ENCODE measurements at places on chromosomes 6 and 20.
A peak's percentile ranks its signal among the peaks of the same experiment; 100 is the strongest.

DNA sequence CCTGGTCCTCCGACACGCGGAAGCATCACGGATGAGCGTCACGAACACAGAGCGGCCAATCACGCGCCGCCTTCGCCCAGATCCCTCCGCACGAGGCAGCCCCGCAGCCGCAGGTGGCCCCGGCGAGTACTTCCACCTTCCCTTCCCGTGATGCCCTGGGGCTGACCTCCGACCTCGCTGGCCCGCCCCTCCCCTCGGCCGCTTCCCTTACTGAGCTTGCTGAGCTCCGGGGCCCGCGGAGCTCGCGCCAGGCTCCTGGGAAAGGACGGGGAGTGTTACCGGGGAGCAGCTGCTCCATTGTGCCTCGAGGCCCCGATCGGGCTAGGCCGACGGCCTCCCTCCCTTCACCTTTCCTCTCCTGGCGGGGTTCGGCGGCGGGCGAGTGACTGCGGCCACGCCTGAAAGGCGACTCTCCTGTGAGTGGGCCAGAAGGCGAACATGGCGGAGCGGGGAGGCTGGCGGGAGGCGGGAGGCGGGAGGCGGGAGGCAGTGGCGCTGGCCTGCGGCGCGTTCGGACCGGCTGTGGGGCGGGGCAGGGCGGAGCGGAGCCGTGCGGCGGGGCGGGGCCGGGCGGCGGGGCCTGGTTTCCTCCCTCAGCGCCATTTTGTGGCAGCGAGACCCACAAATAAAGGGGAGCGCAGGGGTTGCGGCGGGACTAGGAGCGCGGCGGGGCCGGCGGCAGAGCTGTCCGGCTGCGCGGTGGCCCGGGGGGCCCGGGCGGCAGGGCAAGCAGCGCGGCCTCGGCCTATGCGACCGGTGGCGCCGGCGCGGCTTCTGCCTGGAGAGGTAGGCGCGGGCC is at the start of gene WTAP:
TSS of gene WTAP (plus strand) at position 589 of the 799 bp plus-strand sequence. CDS start 8,760 bp downstream, outside the sequence.
- peak; percentile 85 for DNase-seq

GRCh38 chr6:52904562-52905279 is 4.8 kb downstream of the GSTA3 start:
- DNase-seq = no peak

DNA sequence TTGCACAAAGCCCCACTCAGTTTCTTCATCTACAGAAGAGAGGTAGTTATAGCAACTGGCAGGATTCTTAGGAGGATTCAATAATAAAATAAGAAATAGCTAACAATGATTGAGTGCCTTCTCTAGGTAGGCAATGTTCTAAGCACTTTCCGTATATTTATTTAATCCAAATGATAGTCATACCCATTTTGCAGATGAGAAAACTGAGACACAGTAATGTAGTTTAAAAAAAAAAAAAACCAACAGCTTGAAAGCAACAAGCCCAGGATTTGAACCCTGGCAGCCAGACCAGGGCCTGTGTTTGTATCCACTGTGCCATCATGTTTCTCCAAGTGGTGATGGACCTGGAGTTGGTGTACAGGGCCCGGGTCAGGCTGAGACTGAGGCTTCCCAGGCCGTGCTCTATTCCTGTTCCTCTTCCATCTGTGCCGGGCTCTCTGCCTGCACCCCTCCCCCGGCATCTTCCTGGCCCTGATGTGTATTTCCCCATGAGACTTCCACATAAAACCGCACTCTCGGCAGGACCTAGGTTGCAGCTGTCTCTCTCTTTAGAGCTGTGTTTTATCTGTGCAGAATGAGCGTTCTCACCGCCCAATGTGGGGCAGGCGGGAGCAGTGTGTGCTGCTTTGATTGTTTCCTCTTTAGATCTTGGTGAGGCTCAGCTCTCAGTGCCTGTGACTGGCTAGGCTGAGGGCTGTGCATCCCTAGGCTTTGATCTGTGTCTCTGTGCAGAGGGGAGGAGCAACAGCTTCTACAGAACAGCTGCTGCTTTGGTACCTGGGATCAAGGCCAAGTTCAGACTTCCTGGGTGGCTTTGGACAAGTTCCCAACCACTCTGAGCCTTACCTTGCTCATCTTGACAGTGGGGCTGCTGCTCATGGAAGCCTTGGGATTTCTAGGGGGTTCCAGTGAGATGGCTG is 49.5 kb downstream of the TOX2 start:
- no peak for DNase-seq

DNA sequence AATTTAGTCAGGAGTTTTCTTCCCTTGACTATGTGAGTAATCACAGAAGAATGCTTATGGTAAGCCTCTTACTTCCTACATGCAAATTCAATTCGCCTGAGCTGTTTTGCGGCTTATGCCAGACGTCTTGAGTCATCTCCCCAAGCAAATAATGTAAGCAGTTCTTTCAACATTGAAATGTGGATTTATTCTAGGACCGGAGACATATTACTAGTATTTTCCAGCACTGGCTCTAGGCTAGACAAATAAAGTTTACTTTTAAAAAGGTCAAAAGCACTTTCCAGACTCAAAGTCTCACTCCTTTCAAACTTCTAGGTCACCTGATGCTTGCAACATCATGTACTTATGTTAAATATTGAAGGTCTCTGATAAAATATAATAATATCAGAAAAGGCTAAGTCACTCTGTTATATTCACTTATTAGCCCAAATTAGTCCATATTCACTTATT is 38.1 kb upstream of the NOX3 start:
- DNase-seq = peak; percentile 98

DNA sequence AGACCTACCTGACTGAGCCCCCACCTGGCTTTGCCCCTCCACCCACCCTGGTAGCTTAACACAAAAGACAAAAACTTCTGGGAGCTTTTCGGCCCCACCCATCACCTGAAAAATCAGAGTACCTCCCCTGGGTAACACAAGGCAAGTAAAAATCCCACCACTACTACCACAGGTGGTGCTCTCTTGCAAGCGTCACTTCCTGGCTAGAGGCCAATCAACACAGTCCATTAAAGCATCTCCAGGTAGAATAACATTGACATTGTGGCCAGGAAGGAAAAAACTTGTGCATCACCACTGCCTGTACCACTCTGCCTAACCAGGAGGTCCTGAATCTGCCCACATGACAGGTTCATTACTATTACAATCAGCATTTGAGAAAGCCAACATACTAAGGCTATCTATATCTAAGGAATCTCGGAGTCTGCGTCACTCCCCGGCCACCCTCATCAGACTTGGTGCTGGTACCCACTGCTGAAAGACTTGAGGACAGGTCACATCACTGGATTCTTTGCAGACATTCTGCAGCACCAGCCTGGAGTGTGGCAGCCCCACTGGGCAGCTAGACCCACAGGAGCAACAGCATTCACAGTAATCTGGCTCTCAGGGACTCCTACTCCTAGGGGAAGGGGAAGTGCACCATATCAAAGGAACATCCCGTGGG is 125.9 kb downstream of the CDK19 start:
- DNase-seq = no peak

- no peak for DNase-seq
These were observed 22.6 kb upstream of the CCR6 start for GRCh38 chr6:167100241-167100674.

DNA sequence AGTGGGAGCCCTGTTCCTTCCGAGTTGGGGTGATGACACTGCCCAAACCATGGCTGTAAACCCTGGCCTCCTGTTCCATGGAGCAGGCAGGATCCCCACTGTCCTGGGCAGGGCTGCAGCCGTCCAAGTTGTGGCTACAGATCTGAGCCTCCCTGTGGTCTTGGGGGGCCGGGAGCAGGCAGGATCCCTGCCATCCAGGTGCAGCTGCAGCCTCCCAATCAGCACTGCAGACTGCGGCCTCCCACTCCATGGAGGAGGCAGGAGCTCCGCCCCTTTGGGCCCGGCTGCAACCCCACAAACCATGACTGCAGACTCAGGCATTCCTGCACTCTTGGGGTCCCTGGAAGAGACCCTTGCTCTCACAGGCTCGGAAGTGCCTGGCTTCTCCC is 872.1 kb upstream of the GJE1 start:
- no peak for DNase-seq

- DNase-seq = no peak
These were observed 2.6 kb downstream of the PPP1R14C start for GRCh38 chr6:150145427-150145826.

GRCh38 chr6:19337101-19337500 is 500.1 kb upstream of the ID4 start:
- DNase-seq = no peak

DNA sequence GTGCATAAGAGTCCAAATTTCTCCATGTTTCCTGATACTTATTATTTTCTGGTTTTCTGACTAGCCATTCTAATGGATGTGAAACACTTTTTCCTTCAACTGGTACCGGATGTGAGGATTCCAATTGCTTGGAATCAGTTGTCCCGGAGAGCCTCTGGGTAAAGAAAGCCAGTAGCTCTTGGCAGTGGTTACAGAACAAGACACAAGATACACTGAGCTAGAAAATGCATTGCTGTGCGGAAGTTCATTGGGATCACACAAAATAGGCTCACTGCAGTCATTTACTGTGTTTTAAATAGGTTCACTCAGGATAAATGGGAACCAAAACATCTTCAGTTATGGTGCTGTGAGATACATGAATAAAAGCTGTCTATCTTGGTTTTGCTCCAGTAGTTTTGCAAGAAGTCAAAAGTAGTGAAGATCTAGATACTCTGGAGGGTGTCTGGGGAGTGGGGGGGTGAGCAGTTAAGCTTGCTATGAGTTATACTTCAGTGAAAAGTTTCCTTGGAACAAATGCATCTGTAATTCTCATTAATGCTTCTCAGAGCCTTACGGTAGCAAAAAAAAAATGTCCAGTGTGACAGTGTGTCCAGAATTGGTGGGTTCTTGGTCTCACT is 54.4 kb upstream of the RNF182 start:
- DNase-seq = no peak

- no peak for DNase-seq
These were observed 146.7 kb upstream of the TAB2 start for GRCh38 chr6:149170564-149171452.

DNA sequence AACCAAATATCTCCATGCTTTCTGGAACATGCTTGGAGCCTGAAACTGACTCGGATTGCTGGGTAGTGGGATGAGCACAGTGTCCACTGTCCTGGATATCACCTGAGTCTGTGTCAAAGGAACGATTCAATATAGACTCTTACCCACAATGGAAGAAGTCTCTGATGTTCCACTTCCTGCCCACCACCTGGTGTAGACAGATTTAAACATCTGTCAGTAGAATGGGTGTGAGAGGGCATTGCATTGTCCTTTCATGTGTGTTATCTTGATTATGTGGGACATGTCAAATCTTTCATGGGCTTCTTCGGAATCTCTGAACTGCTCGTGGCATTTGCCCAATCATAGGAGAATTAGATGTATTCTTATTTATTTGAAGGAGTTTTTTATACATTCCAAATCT is 20.8 kb downstream of the ULBP3 start:
- no peak for DNase-seq

DNA sequence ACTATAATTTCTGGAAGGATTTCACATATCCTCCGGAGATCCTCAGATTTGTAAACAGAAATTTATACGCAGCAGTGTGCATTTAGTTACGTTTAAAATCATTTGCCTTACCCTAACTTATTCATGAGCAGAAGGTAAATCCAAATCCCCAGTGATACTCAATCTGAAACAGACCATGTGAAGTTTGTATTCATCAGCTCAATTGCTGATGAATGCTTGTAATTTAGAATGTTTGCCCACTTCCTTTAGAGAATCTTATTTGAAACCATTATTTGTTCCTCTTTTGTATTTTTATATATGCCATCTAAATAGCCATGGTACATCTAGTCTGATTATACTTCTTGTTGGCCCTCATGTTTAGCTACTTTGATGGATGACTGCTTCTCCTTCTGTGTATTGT is 15.4 kb downstream of the TAAR1 start:
- no peak for DNase-seq

DNA sequence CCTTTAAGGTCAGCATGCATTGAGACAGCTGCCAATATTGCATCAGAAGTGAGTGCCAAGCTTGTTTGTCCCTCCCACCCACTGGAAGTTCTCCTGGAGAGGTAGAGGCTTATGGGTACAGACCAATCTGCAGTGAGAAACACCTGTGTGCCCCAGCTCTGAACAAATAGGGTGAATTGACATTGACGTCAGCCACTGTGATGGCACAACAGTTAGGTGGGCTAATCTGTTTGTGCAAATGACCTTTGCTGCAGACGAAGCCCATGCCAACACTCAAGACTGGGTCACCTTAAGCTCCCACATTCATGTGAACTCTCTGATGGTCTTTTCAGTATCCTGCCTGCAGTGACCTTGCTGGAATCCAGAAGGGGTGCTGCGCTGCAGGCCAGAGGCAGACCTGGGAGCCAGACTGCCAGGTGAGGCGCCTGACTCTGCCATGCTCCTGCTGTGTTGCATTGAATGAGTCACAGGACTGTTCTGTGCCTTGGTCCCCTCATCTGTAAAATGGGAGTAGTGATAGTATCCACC is 99.9 kb downstream of the ALDH8A1 start:
- no peak for DNase-seq

DNA sequence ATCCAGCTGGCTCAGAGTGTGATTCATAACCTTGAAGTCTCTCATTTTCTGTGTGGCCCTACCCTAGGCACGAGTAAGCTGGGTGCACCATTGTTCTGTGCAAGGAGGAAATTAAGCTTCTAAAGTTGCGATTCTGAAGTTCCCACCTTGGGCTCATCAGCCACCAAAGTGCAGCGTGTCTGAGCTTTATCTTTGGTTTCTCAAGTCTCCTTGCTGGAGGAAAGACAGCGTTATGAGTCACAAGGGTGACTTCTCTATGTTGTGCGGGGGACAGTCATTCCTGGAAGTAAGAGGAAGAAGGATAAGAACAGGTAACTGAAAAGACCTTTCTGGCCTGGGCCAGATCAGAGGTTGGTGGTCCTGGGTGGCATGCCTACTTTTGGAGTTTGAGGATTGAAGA is 16.8 kb downstream of the MRAP2 start:
- no peak for DNase-seq

GRCh38 chr6:103534814-103535213 is 1324.9 kb downstream of the HACE1 start:
- DNase-seq = no peak

GRCh38 chr6:72363844-72364740 is 257.8 kb upstream of the KCNQ5 start:
- peak; percentile 79 for DNase-seq

GRCh38 chr20:15111654-15112053 is 774.2 kb upstream of the FLRT3 start:
- no peak for DNase-seq
